ENCODE measurements at places on chromosomes 5 and 9.

DNA sequence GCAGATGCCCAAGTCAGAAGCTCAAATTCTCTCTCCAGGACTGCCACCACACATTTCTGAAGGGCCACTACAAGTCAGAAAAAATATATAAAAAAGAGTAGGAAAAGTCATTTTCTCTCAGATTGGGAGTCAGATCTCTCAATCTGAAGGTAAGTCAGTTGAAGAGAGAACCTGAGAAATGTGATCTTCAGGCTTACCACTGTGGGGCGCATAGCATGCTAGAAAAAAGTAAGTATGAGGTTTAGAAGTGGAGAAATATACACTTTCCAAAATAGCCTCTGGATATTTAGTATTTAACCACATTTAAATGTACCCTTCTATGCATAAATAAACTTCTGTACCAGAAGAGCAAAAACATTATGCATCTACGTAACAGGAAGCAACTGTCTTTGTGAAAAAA, 800.7 kb upstream of the CTNND2 start:
- no peak for DNase-seq

DNA sequence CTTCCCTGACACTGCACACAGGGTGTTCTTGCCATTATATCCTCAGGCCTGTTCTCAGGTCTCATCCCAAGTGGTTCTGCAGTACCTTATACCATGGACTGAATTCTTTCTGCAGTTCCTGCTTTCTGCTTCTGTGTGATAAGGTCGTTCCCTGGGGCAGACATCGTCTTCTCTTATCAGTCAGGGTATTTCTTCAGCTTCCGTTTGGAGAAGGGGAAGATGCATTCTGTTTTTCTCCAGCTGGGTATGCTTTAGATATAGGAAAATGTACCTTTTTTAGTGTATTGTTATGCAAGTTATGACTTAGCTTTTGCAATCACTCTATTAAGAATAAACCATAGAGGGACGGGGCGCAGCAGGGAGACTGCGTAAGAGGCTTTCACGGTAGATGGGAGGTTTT, 31.1 kb downstream of the RALGPS1 start:
- DNase-seq, result no peak

GRCh38 chr9:113506090-113506589, 42.6 kb downstream of the RGS3 start:
- DNase-seq, result no peak

- DNase-seq, result peak; percentile 58
These were observed at the start of gene AGPAT2 for GRCh38 chr9:136686794-136687711. TSS of gene AGPAT2 (minus strand) at chr9:136687457. CDS start at chr9:136687357, 100 bp downstream.

DNA sequence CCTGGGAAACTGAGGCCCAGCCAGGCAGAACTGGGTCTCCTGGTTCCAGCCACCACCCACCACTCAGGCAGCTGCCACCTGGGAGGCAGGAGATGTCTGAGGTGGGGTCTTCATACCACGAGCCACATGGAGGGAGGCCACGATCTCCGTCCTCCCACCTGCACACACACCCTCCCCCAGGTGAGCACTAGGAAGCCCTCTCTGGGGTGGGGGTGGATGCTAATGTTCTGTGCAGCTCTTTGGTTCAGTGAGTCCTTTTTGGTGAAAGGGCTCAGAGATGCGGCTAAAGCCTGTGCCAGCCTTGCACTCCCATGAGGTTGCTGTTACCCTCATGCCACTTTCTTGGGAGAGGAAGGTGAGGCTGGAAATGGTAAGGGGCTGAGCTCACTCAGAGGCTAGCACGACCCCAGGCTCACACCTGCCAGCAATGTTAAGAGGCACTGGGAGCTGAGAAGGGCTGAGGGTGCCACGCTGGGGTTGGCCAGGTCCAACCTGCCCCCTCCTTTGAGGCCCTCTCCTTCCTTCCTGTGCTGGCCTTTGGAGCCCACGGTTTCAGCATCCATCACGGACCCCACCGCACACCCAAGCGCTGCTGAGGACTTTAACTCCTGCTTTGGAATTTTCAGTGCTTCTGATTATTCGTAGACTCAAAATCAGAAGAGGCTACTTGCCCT, 26.6 kb upstream of the OBP2B start:
- DNase-seq, result no peak

- DNase-seq, result no peak
These were observed 4.1 kb downstream of the AKNA start for GRCh38 chr9:114383521-114384231.

GRCh38 chr9:120261419-120261818, 318.5 kb downstream of the CDK5RAP2 start:
- DNase-seq, result no peak
